H4 (cell line): ENCODE measurements at places on chromosomes 7 and 10. TPM values are rescaled to one million over a fixed set of nuclear protein-coding genes. Genes with fewer than 3 reads are reported as not detected.
A peak's percentile ranks its signal among the peaks of the same experiment; 100 is the strongest.

Gene CAV2
- total RNA-seq: 59.4 and 67.2 TPM in 2 replicates

- peak; percentile 100 for DNase-seq
Observed at GRCh38 chr7:29285444-29285793, 90.8 kb downstream of the CHN2 start.

Gene OR9A2
- total RNA-seq: not detected in 2 replicates

DNA sequence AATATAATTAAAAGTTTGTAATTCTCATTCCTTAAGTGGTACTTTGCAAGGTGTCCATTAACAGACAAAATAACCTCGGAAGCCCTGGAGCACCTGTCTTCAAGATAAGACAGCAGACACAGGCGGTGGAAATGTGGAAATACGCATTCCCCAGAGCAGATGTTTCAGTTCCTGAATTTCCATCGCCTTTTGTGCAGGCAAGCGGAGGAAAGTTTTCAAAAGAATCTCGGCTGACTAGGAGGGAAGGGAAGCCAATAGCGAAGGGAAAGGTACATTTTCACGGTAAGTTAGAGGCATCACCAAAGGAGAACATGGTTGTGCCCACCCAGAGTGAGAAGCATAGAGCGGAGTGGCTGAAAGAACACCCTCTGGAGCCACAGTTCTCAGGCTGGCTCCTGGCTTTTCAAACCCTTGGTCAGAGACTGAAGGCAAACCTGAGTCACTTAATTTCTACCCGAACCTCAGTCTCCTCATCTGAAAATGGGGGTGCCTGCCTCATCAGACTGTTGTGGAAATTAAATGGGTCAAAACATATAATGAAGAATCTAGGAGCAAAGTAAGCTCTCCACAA is 13.6 kb downstream of the CPA1 start:
- no peak for DNase-seq

Gene BHLHA15
- not detected in 2 replicates for total RNA-seq

Gene ARHGEF35
- 0.43 and 0.93 TPM in 2 replicates for total RNA-seq

DNA sequence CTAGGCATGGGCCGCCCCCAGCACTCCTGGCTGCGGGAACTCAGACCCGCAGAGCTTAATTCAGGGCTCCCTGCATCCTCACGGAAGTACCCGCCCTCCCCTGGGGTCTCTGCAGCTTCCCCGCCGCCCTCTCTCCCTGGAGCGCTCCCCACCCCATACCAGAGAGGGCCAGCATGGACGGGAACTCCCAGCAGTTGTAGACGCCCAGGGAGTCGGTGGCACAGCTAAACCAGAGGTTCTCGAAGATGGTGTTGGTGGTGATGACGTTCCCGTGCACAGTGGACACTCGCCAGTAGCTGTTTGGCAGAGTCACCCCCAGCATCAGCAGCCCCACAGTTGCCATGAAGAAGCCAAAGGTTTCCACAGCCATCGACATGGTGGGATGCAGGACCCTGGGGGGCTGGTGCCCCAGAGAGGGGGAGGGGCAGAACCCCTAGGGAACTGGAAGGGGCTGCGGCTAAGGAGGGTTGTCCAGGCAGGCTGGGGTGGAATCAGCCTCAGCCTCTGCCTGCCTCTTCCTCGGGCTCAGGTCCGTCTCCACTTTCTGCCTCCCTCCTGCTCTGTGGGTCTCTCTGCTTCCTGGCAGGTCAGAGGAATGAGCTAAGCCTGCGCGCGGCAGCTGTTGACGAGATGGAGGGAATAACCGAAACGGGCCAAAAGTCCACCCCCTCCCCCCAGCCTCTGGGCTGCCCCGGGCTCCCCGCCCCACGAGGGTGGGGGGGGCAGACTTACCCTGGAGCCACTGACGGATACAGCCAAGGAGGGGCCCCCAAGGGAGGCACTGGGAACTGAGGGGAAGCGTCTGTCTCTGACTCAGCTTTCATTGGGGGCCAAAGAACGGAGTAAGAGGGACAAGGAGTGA is at the start of gene CLDN15:
TSS of gene CLDN15 (minus strand) at position 597 of the 862 bp plus-strand sequence. CDS start at position 376, 221 bp downstream.
- no peak for DNase-seq
